ENCODE measurements at places on chromosomes 16 and 17.

DNA sequence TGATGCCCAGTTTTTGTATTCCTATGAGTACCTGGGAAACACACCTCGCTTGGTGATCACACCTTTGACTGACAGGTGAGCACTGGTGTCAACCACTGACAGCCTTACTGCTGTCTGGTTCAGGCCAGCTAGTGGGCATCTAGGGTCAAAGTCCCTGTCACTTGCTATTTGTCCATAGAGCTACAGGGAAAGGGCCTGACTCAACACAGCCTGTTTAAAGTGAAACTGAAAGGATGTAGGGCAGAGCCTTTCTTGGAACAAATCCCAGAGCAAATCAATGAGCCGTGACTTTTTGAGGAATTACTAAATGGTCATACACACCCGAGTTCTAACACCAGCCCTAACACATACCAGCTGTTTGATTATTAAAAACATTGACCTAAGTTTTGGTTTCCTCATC is 106.8 kb downstream of the DNAH9 start:
- no peak for DNase-seq

GRCh38 chr16:11250786-11251524 is 5.0 kb downstream of the SOCS1 start:
- DNase-seq: no peak

- peak; percentile 38 for DNase-seq
These were observed 15.9 kb upstream of the FBXO47 start for GRCh38 chr17:38982858-38983746.

DNA sequence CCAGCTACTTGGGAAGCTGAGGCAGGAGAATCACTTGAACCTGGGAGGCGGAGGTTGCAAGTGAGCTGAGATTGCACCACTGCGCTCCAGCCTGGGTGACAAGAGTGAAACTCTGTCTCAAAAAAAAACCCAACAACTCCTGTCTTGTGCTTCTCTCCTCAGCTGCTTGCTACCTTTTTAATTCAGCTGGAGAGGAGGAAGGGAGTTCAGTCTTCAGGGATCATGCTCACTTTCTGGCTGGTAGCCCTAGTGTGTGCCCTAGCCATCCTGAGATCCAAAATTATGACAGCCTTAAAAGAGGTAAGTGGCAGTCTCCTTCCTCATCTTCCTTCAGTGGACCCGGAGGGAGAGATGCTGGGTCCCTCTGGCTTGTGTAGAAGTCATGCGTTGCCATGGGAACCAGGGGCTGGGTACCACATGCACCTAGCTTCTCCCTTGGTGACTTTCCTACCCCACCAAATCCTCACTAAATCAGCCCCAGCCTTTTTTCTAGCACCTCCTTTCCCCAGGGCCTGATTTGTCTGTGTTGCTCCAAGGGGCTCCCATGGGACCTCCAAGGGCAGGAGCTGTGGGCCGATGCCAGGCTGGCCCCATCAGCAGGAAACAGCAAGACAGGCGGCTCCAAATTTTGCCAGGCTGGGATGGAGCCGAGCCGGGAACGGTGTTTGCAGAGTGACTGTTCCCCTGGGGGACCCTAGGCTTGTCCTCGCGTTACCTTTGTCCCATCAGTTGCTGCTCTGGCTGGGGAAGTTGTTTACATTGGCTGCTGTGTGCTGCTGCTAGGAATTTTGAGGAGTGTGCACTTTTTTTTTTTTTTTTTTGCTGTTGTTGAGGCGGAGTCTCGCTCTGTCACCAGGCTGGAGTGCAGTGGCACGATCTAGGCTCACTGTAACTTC is 65.2 kb downstream of the ABCC1 start:
- DNase-seq: no peak

- DNase-seq: no peak
These were observed 10.4 kb downstream of the COG1 start for GRCh38 chr17:73203135-73203787.

- no peak for DNase-seq
These were observed 323.4 kb upstream of the KIF2B start for GRCh38 chr17:53499277-53499676.

- no peak for DNase-seq
These were observed 74.1 kb upstream of the LHX1 start for GRCh38 chr17:36863131-36863530.

DNA sequence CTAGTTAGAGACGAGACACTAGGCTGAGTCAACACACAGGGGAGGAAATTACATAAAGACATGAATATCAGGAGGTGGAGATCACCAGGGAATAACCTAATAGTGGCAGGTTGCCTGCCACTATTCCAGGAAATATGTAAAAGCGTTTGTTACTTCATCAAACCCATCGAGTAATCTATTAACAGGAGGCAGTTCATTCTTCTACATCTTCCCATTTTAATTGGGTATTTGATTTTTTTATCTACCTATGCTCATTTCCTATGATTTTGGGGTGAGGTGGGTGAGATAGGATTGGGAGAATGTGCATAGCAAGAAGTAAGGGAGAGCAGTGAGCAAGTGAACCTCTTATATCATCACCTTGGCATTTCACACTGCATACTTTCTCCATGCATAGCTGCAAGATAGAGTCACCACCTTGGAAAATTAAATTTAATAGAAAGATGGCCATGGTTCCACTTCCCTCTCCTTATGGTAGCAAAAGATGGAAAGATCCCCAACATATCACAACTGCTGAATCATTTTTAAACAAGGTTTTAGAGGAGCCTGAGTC is 312.2 kb downstream of the TMEM114 start:
- no peak for DNase-seq

GRCh38 chr16:89051521-89052166 is 42.0 kb upstream of the ACSF3 start:
- DNase-seq: peak; percentile 3

GRCh38 chr16:88306860-88307545 is 75.8 kb upstream of the ZNF469 start:
- DNase-seq: no peak

- DNase-seq: no peak
These were observed 144.1 kb downstream of the RAB11FIP4 start for GRCh38 chr17:31535581-31535981.

- DNase-seq: no peak
These were observed 10.2 kb downstream of the ARSG start for GRCh38 chr17:68301438-68301959.

GRCh38 chr17:65194670-65195334 is 57.6 kb downstream of the RGS9 start:
- DNase-seq: no peak

DNA sequence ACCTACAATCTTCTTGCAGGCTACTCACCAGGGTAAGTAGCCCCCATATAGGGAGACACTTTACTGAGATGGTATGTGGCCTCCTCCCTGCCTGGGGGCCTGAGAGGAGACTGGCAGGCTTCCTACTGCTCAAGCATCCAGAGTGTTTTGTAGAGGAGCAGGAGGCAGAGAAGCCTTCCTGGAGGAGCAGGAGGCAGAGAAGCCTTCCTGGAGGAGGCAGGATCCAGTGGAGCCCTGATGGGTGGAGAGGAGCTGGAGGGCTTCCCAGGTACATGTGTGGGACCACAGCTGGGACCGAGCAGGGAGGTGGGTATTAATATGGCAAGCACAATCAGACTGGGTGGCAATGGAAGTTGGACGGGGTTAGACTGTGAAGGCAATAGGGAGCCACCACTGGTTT is 2.1 kb upstream of the ADGRG5 start:
- no peak for DNase-seq

DNA sequence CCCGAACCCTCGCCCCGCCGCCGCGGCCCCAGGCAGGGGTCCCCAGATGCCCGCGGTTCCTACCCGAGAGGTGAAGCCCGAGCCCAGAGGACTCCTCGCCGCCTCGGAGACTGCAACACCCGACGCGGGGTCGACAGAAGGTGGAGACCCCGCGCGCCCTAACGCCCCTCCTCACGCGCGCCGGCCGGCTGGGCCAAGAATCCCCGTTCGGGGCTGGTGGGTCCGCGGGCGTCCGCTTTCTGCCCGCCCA is 515 bp downstream of the SUMO2 start:
- no peak for DNase-seq

DNA sequence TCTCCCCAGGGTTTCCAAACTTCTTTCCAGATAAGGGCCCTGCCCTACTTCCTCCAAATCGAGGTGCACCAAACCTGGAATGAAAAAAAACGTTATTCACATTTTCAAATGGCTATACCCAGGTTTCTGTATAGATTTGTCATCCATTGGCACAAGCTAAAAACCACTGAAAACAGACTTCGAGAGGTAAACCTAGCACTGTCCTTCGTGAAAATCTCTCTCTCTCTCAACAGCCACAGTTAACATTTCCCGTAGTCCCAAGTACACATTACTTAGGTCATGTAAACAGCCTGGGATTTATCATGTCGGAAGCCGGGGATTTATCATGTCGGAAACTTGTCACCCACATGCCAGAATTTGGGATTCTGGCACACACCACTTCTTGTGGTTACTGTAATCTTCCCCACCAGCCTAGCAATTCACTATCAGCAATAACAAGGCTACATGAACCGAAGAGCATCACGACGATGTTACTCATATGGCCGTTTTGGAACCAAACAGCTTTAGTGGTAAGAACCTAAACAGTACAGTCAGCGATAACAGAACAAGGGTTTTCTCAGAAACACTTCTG is 1.2 kb downstream of the DDX5 start:
- no peak for DNase-seq

- no peak for DNase-seq
These were observed 40.7 kb downstream of the ACTG1 start for GRCh38 chr17:81471818-81472456.

- DNase-seq: no peak
These were observed 8.6 kb downstream of the USP32 start for GRCh38 chr17:60383379-60383778.

DNA sequence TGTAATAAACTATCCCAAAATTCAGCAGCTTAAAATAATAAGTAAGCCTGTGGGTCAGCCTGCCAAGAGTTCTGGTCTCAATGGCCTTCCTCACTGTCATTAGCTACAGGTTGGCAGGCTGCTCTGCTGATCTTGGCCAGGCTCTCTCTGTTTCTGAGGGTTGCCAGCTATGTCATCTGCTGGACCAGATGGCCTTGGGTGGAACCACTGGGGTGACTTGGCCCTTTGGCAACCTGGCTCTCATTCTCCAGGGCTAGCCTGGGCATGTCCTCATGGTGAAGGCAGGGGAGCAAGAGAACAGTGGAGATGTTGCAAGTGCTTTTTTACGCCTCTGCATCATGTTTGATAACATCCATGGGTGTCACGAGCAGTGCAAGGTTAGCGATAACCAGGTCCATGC is 13.9 kb downstream of the ITGAM start:
- no peak for DNase-seq

DNA sequence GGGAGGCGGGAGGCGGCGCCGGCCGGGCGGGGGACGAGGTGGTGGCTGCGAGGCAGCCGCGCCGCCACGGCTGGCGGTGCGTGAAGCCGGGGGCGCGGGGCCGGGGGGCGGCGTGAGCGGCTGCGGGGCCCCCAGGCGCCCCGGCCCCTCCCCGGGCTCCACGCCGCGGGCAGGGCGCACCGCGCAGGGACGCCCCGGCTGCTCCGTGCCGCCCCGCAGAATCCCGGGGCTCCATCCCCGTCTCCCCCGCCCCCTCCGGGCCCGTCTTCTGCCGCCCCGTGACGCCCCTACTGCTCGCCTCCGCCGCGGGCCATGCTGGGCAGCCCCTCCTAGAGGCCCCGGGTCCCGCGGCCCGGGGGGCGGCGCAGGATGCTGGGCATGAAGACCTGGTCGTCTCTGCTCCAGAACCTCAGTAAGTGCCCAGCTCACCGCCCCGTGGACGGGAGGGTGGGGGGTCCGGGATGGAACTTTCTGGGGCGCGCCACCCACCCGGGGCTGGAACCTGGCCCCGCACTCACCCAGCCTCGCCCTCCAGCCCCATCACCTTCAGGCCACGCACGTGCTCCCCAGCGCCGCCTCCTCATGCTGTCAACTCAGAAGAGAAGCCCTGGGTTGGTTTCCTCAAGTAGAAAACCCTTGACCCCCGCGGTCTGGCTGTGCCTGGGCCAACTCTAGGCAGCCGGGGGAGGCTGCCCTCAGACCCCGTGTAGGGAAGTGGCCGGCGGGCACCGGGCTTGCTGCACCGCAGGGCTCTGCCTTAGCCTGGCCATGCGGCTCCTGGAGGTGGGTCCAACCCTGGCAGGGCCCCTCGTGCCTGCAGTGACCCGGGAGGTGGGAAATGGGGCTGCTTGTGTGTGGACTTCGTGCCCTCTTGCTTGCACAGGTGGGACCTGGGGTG is 150.2 kb upstream of the GSE1 start:
- no peak for DNase-seq

DNA sequence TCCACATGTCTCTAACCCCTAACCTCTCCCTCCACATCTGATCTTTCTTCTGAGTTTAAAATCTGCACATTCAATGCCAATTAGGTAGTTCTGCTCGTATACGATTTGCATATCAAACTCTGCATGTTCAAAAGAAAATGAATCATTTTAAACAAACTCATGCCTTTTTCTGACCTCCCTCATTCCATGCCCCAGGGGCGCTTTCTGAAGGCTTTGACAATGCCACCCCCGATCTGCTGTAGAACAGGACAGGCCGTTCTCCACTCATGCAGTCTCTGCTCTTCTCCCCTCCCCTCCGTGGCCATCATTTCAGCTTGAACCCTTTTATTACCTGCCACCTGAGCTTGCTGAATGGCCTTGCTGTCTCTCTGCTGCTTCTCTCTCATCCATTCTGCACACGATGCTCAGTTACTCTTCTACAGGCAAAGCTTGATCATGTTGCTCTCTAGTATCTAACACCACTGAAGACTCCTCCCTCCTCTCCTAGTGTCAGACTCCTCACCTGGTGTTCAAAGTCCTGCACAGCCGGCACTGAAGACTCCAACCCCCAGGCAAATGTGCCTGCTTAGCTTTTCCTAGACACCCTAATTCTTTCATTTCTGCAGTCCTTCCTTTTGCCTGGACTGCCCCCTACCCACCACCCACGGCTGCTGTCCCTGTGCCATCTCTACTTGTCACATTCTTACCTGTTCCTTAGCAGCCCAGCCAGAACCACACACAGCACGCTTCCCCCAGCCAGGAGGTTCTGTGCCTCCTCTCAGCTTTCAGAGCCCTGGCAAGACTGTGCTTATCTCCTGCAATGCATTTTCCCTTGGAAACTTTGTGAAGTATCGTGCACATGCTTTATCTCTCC is 6.2 kb downstream of the TMEM238L start:
- no peak for DNase-seq

DNA sequence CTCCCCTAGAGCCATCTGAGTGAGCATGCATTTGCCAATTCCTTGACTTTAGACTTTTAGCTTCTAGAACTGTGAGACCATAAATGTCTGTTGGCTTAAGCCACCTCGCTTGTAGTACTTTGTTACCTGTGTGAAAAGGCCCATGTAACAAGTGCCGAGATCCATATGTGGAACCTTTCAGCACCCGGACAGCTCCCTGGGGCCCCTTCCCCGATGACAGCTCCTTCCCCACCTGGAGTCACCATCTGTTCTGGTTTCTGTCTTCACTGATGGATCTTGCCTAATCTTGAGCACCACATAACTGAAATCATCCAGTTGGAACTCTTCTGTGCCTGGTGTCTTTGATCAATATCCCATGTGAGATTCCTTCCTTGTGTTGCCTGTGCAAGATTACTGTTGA is 78.9 kb upstream of the EEF2KMT start:
- peak; percentile 60 for DNase-seq

- DNase-seq: no peak
These were observed 158.3 kb upstream of the WSCD1 start for GRCh38 chr17:5911919-5912318.

GRCh38 chr16:87585442-87586200 is 16.7 kb upstream of the JPH3 start:
- DNase-seq: no peak

GRCh38 chr17:39926588-39927100 is 757 bp downstream of the ORMDL3 start:
- peak; percentile 41 for DNase-seq

- no peak for DNase-seq
These were observed 148.9 kb downstream of the ITFG1 start for GRCh38 chr16:47311738-47312505.

Data from nephron progenitor cell (in vitro differentiated cells).